ENCODE measurements at places on chromosomes 11 and 22. TPM values are rescaled to one million over a fixed set of nuclear protein-coding genes. Genes with fewer than 3 reads are reported as not detected.

- DNase-seq: no peak
Measured at GRCh38 chr11:2885017-2885677, 428 bp downstream of the CDKN1C start.

- DNase-seq: no peak
Measured at GRCh38 chr22:39959640-39960447, at the start of gene TMA7B. Gene TMA7B, plus strand, starts transcription at chr22:39960397. Its CDS starts 3,978 bp downstream, at chr22:39964375.

The DRICH1 gene
- total RNA-seq: not detected

- no peak for DNase-seq
Measured at GRCh38 chr11:61460474-61460881, 30.6 kb downstream of the SDHAF2 start.

GRCh38 chr11:76124905-76125770, 81.2 kb downstream of the WNT11 start:
- DNase-seq: no peak

- no peak for DNase-seq
Measured at GRCh38 chr22:23542933-23543332, 37.2 kb downstream of the IGLL1 start.

GRCh38 chr22:34608540-34609115, 457.3 kb upstream of the ISX start:
- no peak for DNase-seq

The ZNF214 gene
- 0.42 TPM for total RNA-seq

The OR51B4 gene
- not detected for total RNA-seq

The OR4X2 gene
- total RNA-seq: not detected

- no peak for DNase-seq
Measured at GRCh38 chr22:20205964-20206708, 55.3 kb upstream of the CCDC188 start.

The GAS2 gene
- 0.15 TPM for total RNA-seq

- DNase-seq: no peak
Measured at GRCh38 chr11:115985896-115986295, 481.7 kb upstream of the CADM1 start.

DNA sequence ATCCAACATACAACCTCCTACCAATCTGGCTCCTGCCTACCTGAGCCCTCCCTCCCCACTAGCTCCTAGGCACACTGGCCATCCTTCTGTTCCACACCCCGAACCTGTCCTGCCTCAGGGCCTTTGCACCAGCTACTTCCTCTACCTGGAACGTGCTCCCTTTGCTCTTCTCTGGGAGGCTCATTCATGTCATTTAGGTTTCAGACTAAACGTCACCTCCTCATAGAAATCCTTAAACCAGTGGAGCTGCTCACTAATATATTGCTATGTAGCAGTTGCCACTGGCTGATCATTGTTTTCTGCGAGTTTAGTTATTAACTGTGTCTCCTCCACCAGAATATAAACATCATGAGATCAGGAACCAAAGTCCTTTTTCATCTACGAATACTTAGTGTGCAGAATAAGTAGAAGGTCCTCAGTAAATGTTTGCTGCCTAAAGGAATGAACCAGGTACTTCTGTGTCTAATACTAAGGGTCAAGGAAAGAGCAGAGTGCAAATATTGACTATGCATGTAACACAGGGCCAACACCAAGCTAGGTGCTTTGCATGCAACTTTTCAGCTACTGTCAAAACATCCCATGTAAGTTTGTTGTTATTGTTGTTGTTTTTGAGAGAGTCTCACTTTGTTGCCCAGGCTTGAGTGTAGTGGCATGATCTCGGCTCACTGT, 277.6 kb upstream of the SYN3 start:
- DNase-seq: no peak

DNA sequence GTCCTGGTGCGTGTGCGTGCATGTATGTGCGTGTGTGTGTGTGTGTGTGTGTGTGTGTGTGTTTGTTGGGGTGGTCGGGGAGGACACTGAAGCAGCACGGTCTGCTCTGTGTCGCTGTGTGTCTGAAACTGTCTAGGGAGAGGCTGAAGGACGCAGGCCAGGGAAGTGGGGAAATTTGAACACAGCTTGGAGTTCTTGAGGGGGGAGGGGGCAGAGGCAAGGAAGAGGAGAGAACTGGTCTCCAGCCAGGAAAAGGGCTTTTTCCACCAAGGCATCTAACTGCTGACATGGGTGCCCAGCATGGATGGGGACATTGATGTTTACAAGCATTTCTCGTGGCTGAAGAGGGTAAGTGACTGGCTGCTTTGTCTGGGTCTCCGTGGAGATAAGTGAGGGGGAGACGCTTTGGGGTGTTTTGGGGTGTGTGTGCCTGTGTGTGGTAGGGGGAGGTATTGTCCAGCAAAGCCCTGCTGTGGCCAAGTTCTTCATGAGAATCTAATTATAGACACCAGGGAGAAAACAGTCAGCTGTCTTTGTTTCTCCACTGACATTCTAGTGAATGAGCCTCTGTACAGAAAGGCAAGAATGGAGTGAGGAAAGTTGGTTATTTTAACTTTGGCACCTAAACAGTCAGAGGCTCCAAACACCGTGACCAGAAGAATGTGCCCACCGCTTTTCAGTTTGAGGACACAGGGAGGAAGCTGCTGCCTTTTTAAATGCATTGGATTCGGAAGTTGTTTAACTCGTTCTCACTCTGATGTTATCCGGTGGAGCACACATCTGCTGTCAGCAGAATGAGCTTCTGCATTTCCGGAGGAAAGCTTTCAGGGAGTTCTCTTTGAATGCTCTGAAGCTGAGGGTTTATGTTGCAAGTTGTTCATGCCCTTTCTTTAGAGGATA, 63.7 kb downstream of the PPFIBP2 start:
- DNase-seq: no peak

The OR8G1 gene
- not detected for total RNA-seq

GRCh38 chr11:35340071-35340470, 79.3 kb downstream of the SLC1A2 start:
- no peak for DNase-seq

GRCh38 chr22:32697331-32697995, 104.0 kb upstream of the TIMP3 start:
- no peak for DNase-seq

DNA sequence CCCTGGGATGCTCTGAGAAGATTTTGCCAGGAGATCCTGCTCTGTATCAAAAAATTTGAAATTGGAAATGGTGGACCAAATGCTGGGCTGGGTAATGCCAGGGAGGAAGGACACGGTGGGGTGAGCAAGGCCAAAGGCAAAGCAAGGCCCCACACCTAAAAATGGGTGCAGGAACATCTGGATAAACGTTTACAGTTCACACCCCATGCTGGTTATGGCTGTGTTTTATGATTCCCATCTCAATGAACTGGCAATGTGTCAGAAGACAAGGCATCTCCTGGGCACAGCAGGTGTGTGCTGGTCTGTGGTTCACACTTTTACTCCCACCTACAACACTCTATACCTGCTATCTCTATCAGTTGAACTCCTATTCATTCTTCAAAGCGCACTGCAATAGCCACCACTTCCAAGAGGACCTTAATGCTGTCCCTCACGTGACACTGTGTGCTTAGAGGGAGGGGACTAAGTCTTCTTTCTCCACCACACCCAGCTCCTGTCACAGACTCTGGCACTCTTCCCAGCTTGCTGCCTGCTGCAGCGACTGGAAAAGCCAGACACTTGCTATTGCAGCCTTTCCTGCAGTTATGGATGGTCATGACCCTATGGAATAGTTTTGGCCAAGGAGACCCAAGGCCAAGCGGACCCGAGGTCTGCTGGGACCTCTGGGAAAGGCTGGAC, 277.5 kb downstream of the CTTN start:
- DNase-seq: no peak

The OR5I1 gene
- total RNA-seq: not detected

All from esophagus squamous epithelium (tissue), 5 donors.